ENCODE measurements at places on chromosomes 12 and 14. TPM values are rescaled to one million over a fixed set of nuclear protein-coding genes. Genes with fewer than 3 reads are reported as not detected.

Gene OLR1
- total RNA-seq: 1.2 TPM

Gene LRFN5
- 0.19 TPM for total RNA-seq

Gene RNASE3
- not detected for total RNA-seq

Gene CISTR
- total RNA-seq: not detected

Gene KLRC4
- total RNA-seq: not detected

Gene RXYLT1
- 17.8 TPM for total RNA-seq

Gene TDRD9
- 2.5 TPM for total RNA-seq

Gene CD163
- under 0.01 TPM for total RNA-seq

Gene PRKD1
- 21.7 TPM for total RNA-seq

Gene FLVCR2
- total RNA-seq: 7.9 TPM

Gene LBHD2
- total RNA-seq: not detected

Gene NOS1
- not detected for total RNA-seq

Gene MORN3
- 0.56 TPM for total RNA-seq

Gene DEPDC4
- 1.7 TPM for total RNA-seq

Gene SALL2
- total RNA-seq: 1.2 TPM

Gene PRH1
- total RNA-seq: 18.3 TPM

Gene TTLL5
- total RNA-seq: 14.8 TPM

Gene TEX22
- 0.28 TPM for total RNA-seq

Gene COX8C
- not detected for total RNA-seq

Gene SDSL
- 30.1 TPM for total RNA-seq

Gene RPL10L
- total RNA-seq: not detected

Gene DNAJC22
- total RNA-seq: 2.5 TPM

Gene KRT72
- not detected for total RNA-seq

Gene NFATC4
- total RNA-seq: 30.3 TPM

Gene OR4K1
- total RNA-seq: not detected

Gene ADGRD1
- 1.1 TPM for total RNA-seq

Gene MGST1
- total RNA-seq: 54.4 TPM

Gene KRT75
- total RNA-seq: not detected

Gene TAS2R46
- total RNA-seq: 2.8 TPM

Gene ZNF705A
- not detected for total RNA-seq

Gene LYZ
- total RNA-seq: under 0.01 TPM

Gene STXBP6
- 7.7 TPM for total RNA-seq

Gene TRIM9
- 0.28 TPM for total RNA-seq

Gene OASL
- total RNA-seq: 0.56 TPM

Gene IGF1
- 0.56 TPM for total RNA-seq

Gene SDR9C7
- total RNA-seq: not detected

Gene ST8SIA1
- 0.28 TPM for total RNA-seq

Gene SLC25A21
- total RNA-seq: under 0.01 TPM

Gene HNF1A
- total RNA-seq: not detected

Gene TAS2R50
- total RNA-seq: 3.1 TPM

Gene SRGAP1
- 9.4 TPM for total RNA-seq

Gene PRB2
- total RNA-seq: not detected

Gene SLC7A8
- 1.4 TPM for total RNA-seq

Gene PCED1B
- 1.2 TPM for total RNA-seq

Gene CATSPERB
- not detected for total RNA-seq

Gene SLC25A47
- total RNA-seq: under 0.01 TPM

Gene GPR137C
- 0.58 TPM for total RNA-seq

Gene TRPV4
- 1.7 TPM for total RNA-seq

Gene FAM90A1
- 0.28 TPM for total RNA-seq

Gene C12orf50
- total RNA-seq: not detected

Gene KRT73
- total RNA-seq: not detected

Gene PIWIL1
- total RNA-seq: not detected

Gene KRT83
- not detected for total RNA-seq
